ENCODE measurements at places on chromosomes 3 and 15.

DNA sequence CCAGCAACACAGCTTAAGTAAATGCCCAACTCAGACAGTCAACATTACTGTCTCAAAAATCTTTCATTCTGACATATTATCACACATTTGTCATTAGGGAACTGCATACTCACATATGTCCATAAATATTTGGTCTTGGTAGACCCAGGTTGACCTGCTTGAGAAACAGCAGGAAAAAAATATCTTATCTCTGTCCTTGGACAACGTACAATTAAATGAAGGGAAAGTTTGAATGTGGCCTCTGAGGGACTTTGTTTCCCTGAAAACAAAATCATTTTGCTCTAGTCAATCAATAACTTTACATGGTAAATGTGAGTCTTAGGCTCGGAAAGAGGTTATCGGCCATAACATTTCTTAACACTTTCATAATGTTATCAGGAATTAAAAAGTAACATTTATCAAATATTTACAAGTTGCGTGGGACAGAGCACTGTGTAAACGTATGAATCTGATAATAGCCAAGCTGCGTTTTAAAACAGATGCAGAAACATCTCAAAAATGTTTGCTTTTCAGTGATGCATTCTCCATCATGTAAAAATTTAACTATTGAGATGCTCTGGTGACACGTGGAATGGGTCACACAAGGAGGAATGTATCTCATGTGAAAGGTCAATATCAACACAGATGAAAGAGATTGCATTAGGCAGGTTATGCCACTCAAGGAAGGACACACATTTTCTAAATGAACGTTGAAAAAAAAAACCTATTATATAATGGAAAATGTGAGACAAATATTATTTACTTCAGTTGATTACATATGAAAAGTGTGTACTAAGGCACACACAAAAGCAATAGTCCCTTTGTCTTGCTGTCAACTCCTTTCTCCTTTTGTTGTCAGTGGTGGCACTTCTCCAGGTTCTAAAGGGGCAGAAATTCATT, 304.4 kb downstream of the WDR72 start:
- DNase-seq, result no peak

GRCh38 chr3:8097690-8098089, 403.9 kb upstream of the LMCD1 start:
- DNase-seq, result no peak

DNA sequence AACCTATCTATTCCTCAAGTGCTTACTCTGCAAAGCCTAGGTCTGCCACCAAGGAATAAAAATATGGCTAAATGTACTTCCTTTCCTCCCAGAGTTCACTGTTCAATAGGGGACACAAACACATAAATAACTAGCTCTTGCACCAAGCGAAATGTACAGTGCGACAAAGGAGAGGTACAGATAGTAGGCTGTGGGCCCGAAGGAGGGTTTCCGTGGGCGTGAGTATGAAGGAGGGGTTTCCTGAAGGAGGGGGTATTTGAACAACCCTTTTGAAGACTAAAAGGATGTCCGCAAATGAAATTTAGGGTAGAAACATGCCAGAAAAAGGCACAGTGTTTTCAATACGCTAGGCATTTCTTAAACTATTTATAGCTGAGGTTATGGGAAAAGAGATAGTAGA, 207.9 kb downstream of the LPP start:
- DNase-seq, result no peak

GRCh38 chr15:91975241-91975978, 121.9 kb downstream of the SLCO3A1 start:
- no peak for DNase-seq

DNA sequence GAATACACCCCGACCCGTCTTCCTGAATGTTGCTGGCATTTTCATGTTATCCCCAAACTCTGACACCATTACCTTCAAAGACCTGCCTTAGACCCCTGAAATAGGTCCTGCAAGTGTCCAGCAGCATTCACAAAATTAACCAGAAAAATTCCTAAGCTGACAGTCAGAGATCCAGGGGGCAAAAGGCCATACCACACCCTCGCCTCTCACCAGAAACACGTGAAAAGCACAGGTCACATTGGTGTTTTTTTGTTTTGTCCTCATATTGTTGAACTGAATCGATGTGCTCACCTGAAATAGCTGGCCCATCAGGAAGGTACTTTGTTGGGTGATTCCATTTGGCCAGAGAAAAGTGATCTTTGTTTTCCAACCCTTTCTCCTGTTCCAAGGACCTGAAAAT, 113.1 kb upstream of the HES1 start:
- DNase-seq, result no peak

DNA sequence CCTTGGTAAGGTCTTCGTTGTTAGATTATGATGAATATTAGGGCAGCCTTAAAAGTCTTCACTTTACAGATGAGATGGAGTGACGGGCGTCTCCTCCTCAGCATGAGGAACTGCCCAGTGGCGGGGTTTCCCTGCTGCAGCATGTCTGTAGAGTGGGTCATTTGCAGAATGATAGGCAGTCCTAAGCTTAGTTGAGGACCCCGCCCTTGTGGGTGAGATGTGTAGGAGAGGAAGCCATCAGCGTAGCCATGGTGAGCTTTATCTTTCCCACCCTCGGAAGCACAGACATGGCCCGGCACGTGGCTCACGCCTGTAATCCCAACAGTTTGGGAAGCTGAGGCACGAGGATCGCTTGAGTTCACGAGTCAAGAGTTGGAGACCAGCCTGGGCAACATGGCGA, 877 bp downstream of the NIT2 start:
- peak; percentile 81 for DNase-seq

DNA sequence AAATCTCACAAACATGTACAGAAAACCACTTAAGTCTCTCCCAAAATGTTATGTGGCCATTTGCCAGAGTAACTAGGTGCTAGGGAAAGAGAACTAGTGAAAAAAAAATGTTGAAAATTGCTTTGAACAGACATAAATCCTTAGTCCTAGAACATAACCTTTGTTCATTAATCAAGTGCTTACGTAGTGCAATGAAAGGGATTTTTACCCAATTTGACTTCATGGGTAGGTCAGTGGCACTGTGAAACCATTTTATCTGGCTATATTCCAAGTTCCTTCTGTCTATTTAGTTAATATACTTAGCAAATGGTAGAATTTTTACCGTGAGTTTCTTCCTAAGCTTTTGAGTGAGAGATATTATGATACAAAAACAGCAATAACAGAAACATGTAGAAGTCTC, 209.4 kb downstream of the DIPK2A start:
- DNase-seq, result no peak

GRCh38 chr3:32245200-32245599, 6.7 kb downstream of the CMTM8 start:
- DNase-seq, result no peak

DNA sequence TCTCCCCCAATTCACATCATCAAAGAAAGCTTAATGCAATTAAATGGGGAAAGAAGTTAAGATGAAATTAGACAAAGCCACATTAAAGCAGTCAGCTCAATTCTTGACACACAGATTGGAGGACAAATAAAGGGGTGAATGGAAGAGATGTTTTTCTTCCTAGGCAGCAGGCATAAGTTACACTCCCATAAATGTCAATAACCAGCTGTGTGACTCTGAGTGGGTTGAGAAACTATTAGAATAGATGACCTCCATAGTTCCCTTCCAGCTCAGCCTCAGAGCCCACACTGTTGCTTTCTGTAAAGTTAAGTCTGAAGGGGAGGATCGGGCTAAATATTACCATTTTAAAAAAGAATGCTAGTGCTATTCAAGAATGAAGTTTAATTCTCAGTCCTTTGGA, 71.0 kb downstream of the THBS1 start:
- DNase-seq, result no peak

GRCh38 chr3:32455609-32456428, 46.8 kb downstream of the CMTM6 start:
- DNase-seq, result no peak

DNA sequence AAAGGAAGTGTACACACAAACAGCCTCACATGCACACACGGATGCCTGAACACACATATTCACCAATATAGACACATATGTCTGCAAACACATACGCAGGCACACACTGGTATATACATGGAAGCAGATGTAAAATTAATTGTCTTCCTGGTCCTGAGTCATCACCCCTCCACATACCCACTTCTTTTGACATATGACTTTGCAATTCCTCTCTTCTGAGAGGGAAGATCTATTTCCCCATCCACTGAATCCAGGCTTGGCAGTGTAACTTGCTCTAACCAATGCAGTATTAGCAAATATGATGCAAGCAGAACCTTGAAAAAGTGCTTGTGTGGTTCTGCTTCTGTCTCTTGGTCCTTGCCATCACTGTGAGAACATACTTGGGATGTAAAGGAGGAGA, 76.8 kb upstream of the HRH1 start:
- DNase-seq, result no peak

DNA sequence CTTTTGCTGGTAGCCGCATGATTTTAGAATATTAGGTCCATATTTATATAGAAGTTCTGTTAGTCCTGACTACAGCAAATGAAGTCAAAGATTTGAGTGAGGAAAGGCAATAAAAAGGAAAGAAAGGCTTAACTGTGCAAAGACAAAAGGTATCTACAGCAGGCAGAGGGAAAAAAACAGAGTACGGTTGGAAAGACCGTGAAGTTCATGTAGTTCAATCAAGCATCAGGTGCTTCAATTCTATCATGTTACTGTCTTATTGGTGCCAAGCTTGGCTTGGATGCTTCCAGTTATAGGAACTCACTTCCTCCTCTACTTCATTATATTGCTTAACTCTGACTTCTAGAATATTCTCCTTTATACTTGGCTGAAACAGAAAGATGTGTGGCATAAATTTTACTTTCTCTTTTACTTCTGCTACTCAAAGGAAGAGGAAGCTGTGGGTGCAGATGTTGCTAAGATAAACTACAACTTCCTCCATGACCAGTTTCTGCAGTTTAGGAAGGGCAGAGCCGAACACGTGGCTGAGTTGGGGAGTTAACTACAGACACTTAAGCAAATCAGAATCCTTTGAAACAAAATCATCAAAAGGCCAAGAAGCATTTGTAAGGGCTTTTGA, 72.6 kb upstream of the ZBED2 start:
- DNase-seq, result peak; percentile 86

DNA sequence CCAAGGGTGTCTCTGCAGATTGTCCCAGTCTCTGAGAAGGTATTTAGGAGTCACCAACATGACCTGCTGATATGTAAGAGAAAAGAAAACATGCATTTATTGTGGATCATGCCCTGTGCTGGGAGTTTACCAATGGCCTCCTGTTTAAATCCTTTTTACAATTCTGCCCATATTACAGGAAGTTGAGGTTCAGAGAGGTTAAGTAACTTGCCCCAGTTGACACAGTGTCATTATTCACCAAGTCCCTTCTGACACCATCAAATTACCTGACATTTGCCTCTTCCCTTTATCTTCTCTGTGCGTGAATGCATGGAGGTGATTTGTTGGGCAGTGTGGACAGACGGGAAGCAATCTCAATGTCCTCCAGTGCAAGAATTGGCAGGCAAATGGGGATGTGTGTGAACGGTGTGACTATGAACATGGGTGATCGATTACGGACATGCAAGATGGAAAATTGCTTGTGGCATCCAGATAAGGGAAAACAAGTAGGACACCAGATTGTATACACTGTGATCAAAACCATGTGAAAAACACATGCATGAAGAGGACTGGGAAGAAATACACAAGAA, 27.3 kb downstream of the ZNF710 start:
- DNase-seq, result no peak

DNA sequence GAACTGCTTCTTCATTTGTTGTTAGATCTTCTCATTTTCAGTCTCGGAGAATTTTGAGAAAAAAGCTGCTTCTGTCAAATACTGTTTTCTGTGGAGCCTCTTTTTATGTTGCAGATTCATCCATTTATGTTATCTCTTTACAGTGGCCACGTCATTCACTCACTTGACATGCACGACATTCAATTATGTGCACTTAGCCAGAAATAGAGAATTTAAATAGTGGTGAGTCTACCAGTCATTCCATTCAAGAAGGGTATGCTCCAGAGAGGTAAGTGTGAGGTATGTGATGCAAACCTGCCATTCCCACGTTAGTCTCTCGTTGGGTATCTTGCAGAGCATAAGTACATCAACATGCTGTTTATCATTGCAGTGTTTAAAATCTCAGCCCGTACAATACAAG, 9.8 kb downstream of the ARPP19 start:
- peak; percentile 60 for DNase-seq

DNA sequence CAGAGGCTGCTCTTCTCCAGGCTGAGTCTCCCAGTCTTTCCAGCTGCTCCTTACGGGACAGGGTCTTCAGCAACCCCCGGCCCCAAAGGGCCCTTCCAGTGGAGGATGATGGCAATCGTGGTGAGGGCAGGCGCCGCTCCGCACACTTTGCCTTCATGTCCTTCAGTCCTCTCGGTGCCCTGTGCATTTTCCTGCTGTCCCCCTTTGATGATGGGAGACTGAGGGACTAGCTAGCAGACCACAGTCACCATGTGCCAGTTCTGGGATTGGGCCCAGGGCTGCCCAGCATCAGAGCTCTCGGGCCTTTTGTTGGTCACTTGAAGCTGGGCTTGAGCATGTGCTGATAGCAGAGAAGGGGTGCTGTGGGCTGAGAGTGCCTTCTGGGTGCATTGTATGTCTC, 8.8 kb upstream of the TXNRD3 start:
- no peak for DNase-seq

- DNase-seq, result no peak
Measured at GRCh38 chr3:130312374-130312773, 33.1 kb upstream of the COL6A5 start.

- no peak for DNase-seq
Measured at GRCh38 chr3:13268961-13269441, 151.1 kb downstream of the NUP210 start.

DNA sequence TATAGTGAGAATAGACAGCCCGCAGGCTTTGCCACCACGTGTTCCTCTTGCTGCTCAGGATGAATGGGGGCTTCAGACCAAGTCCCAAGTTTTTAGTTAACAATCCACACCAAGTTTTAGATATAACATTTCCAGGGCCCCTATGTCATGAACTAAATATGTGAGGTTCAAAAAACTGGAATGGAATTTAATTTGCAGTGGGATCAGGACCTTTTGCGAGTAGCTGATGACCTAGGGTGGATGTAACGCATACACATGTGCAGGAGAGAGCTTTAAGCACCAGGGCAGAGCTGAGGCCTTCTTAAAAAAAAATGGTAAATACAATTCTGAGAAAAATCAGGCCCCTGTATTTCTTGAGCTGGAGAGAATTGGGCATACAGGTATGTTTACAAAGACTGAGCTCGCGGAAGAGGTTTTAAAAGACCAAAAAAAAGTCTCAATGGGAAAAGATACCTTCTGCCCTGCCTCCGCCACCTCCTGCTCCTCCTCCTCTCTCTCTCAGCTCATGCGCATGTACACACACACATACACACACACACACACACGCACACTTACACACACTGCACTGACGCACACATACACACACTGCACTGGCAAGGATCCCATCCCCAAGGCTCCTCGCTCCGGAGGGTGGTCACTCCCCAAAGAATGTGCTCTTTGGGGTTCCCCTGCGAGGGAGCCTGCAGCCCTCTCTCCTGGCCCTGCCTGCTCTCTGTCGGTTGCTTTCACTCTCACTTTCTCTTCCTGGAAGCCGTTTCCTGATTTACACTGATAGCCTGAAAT, 48.2 kb upstream of the IGF1R start:
- peak; percentile 48 for DNase-seq

GRCh38 chr3:61926923-61927322, 365.6 kb downstream of the PTPRG start:
- no peak for DNase-seq
